HuH-7.5 (cell line): ENCODE measurements at places on chromosomes 6 and 20.

GRCh38 chr6:159378411-159379328 lies 209.5 kb downstream of the FNDC1 start:
- DNase-seq, result no peak

DNA sequence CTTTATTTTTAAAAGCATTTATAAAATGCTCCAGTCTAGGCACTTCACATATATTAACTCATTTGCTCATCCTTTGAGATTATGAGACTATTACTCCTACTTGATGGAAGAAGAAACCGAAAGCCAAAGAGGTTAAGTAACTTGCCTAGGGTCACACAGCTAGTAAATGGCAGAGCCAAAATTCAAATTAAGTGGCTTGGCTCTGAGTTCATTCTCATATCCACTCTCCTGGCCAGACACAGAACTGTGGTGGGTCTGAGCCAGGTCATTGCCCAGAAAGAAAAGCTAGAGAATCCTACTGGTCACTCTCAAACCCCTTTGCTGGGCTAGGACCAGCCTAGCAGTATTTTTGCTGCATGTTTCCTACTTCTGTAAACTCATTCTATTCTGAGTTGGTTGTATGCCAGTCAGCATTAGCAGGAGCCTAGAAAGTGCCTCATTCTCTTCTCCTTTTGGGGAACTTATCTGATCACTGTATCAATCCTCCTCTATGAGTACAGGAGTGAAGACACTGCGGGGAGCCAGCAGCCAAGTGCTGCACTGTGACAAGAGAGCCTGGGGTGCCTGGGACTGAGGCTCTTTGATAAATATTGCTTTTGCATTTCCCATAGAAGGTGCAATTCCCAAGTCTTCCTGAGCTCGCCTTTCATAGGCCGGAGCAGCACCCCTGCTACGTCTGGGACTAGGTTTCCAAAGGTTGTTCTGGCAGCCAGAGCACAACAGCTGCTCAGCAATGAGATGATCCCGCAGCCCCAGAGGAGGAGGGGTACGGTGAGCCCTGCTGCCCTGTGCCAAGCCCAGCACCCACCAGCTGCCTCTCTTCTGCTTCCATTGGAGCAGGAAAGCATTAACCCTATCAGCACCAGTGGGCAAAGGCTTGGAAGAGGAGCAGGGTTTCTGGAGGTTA lies 728.3 kb downstream of the MAFB start:
- no peak for DNase-seq

DNA sequence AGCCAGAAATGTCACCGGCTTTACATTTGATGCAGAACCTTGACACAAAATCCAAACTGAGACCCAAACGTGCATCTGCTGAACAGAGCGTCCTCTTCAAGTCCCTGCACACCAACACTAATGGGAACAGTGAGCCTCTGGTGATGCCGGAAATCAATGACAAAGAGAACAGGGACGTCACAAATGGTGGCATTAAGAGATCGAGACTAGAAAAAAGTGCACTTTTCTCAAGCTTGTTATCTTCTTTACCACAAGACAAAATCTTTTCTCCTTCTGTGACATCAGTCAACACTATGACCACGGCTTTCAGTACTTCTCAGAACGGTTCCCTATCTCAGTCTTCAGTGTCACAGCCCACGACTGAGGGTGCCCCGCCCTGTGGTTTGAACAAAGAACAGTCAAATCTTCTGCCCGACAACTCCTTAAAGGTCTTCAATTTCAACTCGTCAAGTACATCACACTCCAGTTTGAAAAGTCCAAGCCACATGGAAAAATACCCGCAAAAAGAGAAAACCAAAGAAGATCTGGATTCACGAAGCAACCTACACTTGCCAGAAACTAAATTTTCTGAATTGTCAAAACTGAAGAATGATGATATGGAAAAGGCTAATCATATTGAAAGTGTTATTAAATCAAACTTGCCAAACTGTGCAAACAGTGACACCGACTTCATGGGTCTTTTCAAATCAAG lies 108.4 kb downstream of the RTN4IP1 start:
- no peak for DNase-seq

DNA sequence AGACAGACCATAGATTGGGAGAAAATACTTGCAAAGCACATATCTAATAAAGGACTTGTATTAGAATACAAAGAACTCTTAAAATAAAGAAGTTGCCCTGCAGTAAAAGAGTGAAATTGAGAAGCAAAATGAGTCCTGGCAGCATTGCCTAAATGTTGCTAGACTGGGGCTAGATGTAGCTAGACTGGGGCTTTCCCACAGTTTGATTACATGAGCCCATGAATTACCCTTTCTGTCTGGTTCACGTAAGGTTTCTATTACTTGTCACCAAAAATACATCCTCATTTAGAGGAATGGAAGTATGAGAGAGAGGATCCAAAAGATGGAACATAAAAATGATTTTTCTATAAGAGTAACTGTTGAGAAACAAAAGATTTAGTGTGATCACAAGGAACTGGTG lies 57.6 kb upstream of the CCDC28A start:
- no peak for DNase-seq

GRCh38 chr6:31971993-31972708 lies at the start of gene DXO:
Gene DXO (minus strand): TSS chr6:31972138. CDS start chr6:31971675, 463 bp downstream.
- peak; percentile 96 for DNase-seq

- DNase-seq, result no peak
Observed at GRCh38 chr6:157443066-157443800, 62.2 kb downstream of the ZDHHC14 start.

GRCh38 chr6:6525933-6526332 lies 62.6 kb upstream of the LY86 start:
- DNase-seq, result no peak

GRCh38 chr20:53343448-53343847 lies 250.2 kb downstream of the ZNF217 start:
- no peak for DNase-seq

DNA sequence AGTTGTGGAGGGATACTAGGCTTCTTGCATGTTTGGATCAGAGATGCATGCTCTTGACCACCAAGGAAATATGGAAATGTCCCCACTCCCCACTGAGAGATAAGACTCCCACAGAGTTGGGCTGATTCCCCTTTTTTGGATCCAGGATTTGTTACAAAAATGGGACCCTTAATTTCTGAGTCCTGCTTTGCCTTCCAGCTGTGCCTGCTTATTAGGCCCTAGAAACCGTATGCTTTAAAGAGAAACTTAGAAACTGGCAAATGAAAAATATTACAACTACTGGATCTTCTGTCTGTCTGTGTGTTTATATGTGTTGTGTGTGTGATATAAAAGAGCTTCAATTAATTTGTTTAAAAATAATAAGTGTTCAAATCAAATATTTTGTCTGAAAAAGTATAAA lies 817.6 kb upstream of the CITED2 start:
- DNase-seq, result no peak

DNA sequence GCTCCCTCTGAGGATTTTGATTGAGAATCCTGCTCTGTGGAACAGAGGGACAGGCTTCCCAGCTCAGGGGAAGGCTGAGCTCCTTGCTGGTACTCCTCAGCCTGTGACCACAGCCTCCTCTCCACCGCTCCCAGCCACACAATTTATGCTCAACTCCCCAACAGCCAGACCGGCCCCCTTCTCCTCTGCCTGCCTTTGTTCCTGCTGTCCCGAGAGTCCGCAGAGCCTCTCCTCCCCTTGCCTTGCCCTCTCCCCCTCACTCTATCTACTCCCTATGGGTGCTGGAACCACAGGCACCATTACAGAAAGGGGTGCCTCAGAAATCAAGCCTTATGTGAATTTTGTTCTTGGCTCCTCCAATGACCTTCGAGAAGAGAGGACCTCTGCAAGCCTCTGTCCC lies 15.9 kb downstream of the MAP1LC3A start:
- DNase-seq, result no peak

DNA sequence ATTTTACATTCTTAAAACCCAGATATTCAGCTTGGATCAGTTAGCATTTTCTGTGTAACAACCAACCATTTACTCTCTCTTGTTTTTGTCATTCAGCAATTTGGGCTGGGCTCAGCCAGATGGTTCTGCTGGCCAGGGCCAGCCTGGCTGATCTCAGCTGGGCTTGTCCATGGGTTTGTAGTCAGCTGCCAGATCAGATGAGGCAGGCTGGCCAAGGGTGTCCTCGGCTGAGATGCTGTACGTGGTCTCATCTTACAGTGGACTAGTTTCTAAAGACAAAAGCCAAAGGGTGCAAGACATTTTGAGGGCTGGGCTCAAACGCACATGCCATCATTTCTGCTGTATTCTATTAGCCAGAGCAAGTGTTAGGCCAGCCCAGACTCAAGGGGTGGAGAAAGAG lies 16.0 kb upstream of the FAM210B start:
- no peak for DNase-seq

DNA sequence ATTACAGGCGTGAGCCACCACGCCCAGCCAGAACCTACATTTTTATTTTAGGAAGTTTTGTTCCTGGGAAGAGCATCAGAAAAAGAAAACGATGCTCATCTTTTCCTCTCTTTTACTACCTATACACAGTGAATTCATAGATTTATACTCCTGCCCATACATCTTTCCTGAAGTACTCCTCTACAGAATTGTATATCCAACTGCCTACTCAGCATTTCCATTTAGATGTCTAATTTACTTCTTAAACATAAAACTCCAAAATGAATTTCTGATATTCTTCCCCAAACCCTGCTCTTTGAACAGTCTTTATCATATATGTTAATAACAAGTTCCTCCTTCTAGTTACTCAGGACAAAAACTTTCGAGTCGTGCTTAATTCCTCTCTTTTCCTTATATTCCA lies 39.8 kb upstream of the RSPO3 start:
- no peak for DNase-seq

DNA sequence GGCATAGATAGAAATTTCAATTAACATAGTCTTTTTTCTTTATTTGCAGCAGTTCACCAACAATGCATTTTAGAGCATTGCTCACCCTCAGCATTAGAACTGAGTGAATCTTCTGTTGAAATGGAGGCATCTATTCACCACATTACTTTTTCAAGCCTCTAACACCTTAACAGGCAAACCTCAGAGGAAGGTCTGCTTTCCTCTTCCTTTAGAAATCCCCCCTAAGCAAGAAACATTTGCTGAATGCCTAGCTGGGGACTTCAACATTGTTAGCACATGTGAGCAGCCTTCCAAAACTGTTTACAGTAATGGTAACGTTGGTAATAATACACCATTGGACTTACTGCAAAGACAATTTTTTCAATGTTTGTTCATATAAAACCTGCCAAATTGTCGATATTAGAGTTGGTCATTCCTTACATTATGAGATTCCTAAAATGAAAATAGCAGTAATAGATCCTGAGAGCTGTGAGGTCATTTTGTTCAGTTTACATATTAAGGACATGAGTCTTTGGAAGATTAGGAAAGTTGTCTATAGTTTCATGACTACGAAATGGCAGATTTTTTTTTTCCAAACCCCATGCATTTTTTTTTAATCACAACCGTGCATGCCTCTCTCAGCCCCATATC lies 20.6 kb upstream of the AKIRIN2 start:
- no peak for DNase-seq

DNA sequence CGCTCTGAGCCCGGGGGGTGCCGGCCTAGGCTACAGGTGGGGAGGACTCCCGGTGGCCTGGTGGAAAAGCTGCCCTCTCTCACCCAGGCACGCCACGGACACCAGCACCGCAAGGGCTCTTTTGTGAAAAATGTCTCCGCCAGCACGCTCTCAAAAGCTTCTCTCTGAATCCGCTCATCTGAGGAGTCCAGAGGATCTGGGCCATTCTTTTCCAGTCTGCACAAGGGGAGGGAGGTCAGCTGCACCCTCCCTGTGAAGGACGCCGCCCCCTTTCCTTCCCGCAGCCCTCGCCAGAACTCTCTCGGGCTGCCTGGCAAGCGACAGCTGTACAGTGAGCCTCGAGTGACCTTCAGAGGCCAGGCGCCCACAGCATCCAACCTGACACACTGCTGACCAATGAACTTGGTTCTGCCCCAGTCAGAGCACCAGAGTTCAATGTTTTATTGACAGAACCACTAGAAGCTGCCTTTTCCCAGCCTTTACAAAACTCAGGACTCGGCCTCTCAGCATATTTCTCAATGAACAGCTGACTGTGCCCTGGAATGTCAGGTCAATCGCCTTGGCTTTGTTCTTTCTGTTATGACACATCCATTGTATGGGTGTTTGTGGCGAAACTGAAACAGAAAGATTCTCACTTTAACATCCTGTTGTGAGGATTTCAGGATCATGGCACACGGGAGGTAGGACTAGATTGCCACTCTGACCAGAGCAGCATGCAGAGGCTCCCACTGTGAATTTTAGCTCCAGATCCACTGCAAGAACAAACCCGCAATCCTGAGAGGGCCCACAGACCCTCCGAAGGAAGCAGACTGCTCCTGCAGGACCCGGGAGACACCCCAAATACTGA lies 26.7 kb downstream of the SERPINB9 start:
- DNase-seq, result peak; percentile 86

DNA sequence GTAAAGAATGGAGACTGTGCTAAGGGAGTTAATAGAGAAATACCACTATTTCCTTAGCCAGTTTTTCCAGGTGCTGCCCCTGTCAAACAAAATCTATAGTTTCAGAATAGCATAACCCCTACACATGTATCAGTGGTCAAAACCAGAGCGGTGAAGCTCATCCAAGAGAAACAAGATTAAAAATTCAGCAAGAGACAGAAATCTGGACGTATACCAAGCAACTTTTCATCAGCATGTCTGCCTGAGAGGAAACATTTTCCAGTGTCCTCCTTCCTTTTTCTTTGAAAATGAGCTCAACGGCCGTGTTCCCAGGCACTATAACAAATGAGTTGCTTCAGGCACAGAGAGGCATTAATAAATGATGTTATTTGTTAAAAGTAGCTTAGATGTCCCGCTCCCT lies 416.5 kb downstream of the BCKDHB start:
- no peak for DNase-seq

DNA sequence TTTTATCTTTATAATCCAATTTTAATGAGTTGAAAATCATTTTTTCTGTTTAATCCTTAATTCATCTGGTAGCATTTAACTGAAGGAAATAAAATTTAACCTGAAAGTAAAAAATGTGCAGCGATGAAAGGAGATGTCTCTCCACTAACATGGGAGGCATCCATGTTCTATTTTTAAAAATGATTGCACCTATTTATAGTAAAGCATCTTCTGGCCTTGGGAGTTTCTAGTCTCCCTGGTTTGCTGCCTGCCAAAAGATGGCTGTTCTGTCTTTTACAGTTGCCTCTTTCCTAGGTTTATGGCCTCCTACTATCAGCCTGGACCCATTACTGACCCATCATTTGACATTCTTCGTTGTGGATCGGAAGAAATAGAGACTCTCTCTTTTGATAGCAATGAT lies 143.0 kb downstream of the B3GAT2 start:
- DNase-seq, result no peak

DNA sequence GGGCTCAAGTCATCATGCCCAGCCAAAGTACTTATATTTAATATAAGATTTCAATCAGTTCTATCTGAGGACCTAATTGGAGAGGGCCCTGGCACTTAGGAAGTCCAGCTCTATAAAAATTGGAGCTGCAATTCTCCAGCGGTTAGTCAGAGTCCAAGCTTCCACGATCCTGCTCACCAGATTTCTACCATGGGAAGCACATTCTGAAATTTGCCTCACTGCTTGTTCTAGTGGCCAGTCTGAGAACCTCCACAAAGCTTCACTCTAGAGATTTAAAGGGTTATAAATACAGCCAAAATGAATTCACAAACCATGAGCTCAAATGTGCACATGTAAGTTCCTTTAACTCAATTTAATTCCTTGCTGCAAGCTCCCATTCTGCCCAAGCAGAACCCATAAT lies 33.5 kb downstream of the PNLDC1 start:
- no peak for DNase-seq
